ENCODE measurements at places on chromosomes 2 and 18.

DNA sequence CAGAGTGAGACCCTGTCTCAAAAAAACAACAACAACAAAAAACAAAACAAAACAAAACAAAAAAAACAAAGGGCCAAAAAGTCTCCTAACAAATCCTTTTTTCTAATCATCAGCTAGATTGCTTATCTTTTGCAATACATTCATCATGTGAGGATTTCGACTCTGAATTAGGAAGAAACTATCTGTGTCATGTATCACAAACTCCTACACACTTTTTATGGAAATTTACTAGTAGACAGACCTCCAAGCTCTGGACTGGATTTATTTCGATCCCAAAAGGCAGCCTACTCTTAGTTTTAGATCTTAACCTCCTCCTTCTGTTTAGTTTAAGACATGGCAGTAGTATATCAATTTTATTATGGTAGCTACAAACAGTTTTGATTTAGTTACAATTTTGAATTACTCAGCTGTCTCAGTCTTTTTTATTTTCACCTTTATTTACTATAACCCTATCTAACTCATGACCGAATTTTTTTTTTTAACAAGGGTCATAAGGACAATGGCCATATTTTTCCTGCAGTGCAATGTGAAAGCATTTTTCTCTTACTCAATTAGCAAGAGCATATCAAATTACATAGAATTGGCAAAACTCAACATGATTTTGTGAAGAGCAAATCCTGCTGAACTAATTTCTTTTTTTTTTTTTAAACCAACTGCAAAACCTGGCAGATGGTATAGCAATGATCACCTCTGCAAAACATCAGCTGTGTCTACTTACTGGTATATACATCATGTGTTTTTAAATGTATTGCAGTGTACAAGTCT, 10.7 kb upstream of the CCDC88A start:
- no peak for DNase-seq

DNA sequence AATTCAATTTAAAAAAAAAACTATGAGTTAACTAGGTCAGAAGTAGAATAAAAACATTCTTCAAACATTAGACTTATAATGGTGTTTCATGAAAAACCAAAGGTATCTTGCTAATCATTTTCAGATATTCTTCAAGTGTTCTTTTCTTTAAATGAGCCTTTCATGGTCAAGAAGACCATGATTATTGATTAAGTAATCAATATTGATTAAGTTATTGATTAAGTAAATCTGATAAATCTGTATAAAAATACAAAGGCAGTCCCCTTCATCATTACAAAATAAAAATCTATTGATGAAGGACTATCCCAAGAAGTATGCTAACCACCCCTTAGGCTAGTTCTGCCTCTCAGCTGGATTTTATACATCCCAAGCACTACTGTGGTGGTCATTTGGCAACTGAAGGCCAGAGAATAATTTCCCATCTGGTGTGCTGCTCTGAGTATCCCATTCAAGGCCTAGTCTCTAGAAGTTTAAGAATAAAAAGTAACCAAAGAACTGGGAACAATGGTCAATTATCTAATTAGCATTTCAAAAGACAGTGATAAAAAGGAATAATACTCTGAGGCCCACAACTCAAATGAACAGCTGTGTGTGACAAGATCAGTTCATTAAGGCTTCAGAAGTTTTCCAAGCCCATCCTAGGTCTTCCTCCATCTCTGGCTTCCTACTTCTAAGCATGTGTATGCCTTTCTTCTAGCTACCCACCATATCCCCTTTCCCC, 63.5 kb downstream of the TCF4 start:
- DNase-seq, result no peak

- no peak for DNase-seq
These were observed 60.6 kb downstream of the ZEB2 start for GRCh38 chr2:144459286-144459685.

GRCh38 chr18:54558609-54559585, 32.1 kb upstream of the DYNAP start:
- no peak for DNase-seq

GRCh38 chr18:75506913-75507312, 79.4 kb upstream of the SMIM21 start:
- no peak for DNase-seq

- DNase-seq, result no peak
These were observed 1652.3 kb upstream of the SLC39A10 start for GRCh38 chr2:194004590-194005206.

DNA sequence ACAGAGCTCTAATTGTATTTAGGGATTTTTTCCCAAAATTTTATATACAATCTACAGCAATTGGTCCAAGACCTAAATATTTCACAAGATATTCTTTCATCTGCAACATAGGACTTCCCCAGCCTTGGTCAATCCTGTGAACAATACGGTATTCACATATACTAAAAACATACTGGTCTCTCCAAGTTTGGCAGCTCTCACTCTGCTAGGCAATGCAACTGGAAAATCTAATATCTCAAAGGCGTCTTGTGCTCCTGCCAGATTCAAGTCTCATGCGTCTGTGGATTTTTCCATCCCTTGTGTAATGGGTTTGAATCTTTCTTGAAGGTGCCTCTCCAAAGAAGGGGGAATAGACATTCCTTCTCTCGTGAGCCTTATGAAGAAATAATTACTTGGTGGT, 27.4 kb upstream of the MBOAT2 start:
- no peak for DNase-seq

- no peak for DNase-seq
These were observed 309.9 kb upstream of the PKDCC start for GRCh38 chr2:41737888-41738287.

GRCh38 chr2:154706660-154707059, 8.2 kb downstream of the KCNJ3 start:
- DNase-seq, result no peak

DNA sequence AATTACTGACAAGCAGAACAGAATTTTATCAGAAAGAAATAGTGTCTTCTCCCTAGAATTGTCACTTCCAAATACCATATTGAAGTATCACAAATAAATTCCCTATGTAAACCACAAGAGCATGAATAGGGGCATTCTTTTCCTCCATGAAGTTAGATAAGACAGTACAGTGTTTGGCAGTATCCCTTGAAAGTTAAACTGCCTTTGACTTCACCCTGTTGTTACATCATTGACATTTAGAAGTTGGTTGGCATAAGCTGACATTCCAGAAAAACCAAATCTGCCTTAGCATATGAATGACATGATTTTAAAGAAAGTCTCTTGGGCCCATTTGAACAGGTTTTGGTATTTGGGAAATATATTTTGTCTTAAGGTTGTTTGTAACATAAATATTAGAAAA, 50.2 kb upstream of the OSR1 start:
- DNase-seq, result no peak

DNA sequence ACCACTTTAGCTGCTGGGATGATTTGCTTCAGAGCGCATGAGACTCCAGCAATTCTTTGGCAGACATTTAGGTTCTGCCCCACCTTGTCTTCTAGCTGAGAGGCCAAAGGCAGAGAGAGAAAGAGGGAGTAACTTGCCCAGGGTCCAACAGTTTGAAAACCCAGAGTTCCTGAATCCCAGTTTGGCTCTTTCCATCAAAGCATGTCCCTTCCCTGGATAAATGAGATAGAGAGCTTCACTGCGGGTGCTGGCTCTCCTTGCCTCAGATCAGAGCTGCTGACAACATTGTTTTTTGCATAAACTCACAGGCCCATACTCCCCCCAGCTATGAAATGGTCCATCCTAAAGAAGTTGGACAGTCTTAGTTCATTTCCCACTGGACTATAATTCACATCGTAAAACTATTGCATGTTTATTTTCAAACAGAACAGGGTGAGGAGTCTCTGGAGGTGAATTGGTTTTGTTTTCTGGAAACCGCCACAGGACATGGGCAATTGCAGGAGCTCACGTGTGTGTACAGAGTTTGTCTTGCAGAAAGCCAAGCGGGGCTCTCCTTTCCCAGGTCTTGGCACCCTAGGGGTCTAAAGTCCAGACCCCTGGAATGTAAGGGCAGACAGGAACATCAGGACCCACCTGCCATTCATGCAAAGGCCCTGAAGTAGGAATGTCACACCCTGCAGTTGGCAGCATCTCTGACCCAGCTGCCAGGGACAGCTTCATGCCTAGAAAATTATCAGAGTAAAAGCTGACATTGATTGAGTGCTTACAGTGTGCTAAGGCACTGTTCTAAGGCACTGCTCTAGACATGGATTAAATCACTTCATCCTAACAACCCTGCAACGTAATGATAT, 25.0 kb upstream of the SLC14A2 start:
- no peak for DNase-seq

DNA sequence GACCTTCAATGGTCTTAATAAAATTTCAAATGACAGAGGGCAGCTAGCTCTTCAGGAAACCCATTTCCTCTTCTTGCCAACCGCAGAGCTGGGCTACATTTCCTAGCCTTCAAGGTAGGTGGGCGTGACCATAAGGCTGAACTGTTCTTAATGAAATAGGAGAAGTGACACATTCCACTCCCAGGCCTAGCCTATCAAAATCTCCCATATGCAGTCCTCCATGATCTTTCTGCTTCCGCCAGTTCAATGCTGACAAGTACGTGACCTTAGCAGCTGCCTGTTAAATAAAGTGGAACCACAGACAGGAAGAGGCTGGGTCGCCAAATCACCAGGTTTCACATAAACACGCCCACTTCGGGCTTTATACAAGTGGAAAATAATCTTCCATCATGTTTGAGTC, 13.2 kb downstream of the SERPINE2 start:
- no peak for DNase-seq

DNA sequence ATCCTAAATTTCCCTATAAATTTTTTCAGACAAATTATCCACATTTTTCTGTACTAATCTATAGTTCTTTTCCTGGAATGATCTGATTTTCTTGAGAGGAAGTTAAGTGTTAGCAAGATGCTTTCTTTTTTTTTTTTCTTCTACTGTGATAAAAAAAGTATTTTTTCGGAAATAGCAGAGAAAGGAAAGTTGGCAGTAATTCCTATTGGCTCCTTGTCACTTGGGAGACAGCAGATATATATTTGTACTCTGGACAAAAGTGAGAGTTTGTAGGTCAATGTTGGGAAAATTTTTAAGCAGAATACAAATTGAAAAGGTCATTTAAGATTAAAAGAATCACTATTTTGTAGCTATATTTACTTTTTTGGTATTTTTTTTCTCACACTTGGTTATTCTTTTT, 635.7 kb upstream of the NRXN1 start:
- no peak for DNase-seq
